ENCODE measurements at places on chromosomes 3 and 15. TPM values are rescaled to one million over a fixed set of nuclear protein-coding genes. Genes with fewer than 3 reads are reported as not detected.

The SYNPR gene
- not detected for total RNA-seq

GRCh38 chr3:110479731-110480130 is 591.9 kb upstream of the NECTIN3 start:
- H3K36me3 ChIP-seq: no peaks in the 10 kb centered on the region
- no peak overlapping the region for H3K4me3 ChIP-seq
- H3K27me3 ChIP-seq: no peaks in the 10 kb centered on the region
- no peak overlapping the region for H3K27ac ChIP-seq
- H3K4me1 ChIP-seq: no peaks in the 10 kb centered on the region
- DNase-seq: no peak

GRCh38 chr3:107344722-107345121 is 32.5 kb upstream of the CCDC54 start:
- no peaks in the 10 kb centered on the region for H3K4me1 ChIP-seq
- no peaks in the 10 kb centered on the region for H3K27me3 ChIP-seq
- no peak overlapping the region for H3K27ac ChIP-seq

DNA sequence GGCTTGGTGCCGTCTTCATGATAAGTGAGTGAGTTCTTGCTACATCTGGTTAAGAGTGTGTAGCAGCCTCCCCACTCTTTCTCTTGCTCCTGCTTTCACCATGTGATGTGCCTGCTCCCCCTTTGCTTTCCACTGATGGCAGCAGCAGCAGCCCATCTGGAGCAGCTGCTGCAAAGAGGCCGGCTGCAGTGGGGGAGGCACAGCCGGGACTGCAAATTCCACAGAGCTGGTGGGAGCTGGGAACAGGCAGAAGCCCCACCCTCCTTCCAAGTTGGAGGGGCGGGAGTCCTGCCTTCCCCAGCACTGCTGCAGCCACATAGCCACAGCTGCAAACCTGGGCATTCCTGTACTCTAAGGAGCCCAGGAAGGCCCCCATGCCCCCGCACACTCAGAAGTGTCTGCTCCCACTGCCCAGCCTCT is 62.8 kb upstream of the IMPG2 start:
- no peaks in the 10 kb centered on the region for H3K36me3 ChIP-seq
- no peaks in the 10 kb centered on the region for H3K4me1 ChIP-seq
- no peak for DNase-seq
- no peak overlapping the region for H3K4me3 ChIP-seq
